NCI-H446 treated with DMSO at 0.1 percent for 48 hours (cell line): ENCODE measurements at places on chromosomes 7 and 10.

- no peak for DNase-seq
Measured at GRCh38 chr7:116955340-116955739, 2.0 kb downstream of the ST7 start.

DNA sequence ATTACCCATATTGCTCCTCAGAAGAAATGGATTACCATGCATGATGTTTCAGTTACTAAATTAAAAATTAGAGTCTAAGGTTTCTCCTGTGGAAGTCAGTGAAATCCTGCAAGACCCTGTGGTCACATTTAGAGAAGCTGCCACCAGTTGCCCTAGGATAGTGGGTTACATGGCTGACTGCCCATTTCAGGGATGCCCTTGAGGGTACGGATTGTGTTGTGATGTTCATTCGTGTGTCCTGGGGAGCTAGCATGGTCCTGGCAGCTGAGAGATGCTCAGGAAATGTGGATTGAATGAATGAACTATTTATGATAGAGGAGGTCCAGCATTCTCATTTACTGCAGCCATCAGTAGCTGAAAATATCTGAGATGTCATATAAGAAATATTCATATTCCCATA is 55.1 kb downstream of the TMEM178B start:
- DNase-seq = no peak

DNA sequence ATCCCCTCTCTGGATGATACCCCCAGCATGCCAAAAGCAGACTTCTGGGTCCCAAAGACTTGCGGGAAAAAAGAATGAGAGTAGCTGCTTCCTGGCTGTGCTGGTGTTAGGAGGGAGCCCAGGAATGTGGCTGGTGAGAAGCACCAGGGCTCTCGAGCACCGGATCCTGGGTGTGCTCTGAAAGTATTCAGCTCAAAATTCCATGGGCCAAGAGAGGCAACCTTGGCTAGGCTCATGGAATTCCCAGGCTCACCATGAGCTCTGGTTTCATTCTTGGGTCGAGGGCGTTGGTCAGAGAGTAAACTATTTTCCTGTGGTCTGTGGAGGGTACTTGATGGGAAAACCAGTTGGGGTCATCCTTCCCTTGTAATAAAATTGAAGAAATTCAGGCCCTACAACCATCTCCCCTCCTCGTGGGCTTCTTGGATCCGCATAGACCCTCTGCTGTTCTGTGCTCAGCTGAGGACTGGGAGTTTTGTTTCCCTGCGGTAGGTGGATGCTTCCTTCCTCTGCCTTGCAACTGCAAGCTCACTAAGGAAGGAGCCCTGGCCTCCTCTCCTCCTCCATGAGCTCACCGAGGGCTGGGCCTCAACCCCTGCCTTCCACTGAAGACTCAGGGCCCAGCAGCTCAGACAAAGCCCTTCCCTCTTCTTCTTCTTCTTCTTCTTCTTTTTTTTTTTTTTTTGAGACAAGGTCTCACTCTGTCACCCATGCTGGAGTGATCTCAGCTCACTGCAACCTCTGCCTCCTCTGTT is 34.5 kb upstream of the AQP1 start:
- DNase-seq = no peak

- no peak for DNase-seq
Measured at GRCh38 chr10:32687546-32687945, 241.6 kb downstream of the CCDC7 start.

DNA sequence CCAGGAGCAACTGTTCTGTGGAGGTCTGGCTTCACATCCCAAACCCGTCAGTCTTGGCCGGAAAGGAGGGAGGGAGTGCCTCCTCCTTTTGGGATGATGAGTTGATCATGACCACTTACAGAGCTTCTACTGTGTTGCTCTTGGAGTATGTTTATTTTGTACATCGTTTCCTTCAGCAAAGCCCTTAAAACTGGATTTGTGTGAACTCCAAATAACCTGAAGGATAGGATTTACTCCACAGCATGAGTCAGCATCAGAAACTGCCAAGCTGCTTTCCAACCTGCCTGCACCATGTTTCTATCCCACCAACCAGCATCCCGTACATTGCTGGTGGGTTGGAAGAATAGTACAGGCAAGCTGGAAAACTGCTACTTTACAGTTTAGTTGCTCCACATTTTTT is 3.5 kb downstream of the CCDC201 start:
- DNase-seq = no peak

DNA sequence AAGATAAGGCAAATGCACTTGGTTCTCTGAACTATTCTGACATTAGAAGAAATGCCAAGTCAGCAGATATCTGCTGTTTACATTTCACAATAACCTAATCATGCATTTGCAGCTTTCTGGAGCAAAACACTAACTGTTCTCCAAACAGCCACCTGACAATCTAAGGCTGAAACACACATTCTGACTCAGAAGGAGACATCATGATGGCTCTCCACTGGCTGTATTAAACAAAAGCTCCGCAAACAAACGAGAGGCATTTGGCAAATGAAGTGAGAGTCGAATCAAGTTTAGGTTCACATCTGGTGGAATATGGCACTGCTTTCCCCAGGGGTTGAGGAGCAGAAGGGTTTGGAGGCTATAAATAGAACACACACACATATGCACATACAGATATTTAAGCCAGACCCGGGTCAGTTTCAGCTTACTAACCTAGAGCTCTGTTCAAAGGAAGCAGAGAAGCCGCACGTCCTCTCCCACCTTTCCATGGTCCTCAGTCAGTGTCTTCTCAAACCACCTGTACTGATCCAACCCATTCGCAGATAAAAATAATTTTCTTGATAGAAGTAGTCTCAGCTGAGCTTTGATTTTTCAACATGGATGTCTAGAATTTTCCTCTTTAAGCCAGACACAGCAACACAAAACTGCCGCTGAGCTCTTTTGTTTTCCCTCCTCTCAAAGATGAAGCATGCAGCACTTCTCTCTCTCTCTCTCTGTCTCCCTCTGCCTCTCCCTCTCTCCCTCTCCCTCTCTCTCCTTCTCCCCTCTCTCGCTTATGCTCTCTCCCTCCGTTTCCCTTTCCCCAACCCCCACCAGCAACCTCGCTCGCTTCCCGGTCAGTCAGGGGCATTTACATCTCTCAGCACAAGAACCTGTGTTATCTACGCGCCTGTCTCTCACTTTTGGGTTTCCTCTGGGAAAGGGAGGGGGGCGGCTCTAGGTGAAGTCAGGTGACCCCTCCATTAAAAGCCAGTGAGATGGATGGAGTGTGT is 682.8 kb downstream of the MAGI2 start:
- no peak for DNase-seq
